ENCODE measurements at places on chromosomes 11 and 22.

DNA sequence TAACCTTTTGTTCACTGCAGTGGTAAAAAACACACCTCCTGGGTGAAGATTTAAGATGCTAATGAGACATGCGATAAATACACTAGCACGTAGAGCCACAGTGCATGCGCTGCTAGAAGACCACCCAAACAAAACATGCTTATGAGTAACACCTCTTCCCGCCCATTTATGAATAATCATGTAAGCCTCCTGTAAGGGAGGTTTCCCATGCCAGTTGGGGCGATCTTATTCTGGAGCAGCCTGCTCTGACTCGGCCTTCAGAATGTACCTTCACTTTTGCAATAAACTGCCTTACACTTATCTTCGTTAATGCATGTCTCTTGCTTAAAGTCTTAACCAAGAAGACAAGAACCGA lies 18.1 kb upstream of the SCARF2 start:
- DNase-seq, result no peak

- DNase-seq, result no peak
These were observed 38.2 kb downstream of the TRIOBP start for GRCh38 chr22:37734964-37735451.

- DNase-seq, result no peak
These were observed 16.0 kb downstream of the SLC43A1 start for GRCh38 chr11:57499413-57499982.

DNA sequence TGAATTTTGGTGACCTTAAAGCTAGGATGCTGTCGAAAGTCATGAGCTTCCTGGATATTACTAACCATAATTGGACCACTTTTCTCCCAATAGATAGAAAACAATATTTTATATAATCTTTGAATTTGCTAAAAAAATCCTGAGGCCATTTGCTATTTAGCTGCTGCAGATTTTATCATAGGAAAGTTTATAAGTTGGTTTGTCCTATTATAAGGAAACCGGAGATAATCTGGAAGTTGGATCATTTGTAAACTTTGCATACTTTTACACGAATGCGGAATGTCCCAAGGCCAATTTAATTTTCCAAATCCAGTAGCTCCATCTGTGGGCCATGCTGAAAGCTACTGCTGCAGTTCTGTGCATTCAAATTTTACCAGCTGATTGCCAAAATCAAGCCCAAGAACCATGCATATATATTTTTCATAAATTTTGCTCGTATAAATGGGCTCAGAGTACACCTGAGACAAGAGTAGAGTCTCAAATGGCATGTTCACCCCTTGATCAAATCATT lies 378.3 kb downstream of the FAM181B start:
- no peak for DNase-seq

GRCh38 chr22:20588092-20588842 lies 80.9 kb downstream of the MED15 start:
- no peak for DNase-seq

GRCh38 chr11:85530634-85531033 lies 96.5 kb downstream of the DLG2 start:
- no peak for DNase-seq

DNA sequence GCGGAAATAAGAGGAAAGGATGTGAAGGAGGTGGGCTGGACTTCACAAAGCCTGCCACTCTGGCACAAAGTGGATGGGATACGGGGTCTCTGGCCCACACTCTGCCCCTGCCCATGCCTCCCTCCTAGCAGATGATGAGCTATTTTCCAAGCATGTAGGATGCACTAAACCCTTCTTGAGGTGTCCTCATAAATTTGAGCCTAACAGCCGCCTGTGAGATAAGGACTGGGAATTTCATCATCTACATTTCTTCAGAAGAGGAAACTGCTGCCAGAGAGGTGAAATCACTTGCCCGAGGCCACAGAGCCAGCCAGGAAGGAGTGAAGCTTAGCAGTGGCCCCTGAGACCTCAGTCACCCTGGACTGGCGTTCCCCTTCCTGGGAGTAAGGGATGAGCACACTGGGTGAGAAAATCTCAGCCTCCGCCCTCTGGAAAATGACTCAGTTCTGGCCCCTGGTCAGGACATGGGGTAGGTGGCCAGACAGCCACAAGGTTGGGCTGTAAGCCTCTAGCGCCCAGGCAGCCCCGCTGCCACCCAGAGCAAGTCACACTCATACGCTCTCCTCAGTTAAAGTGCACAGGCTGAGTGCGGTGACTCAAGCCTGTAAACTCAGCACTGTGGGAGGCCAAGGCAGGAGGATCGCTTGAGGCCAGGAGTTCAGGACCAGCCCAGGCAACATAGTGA lies 27.9 kb downstream of the MB start:
- DNase-seq, result no peak

- no peak for DNase-seq
These were observed 105.2 kb downstream of the WNT7B start for GRCh38 chr22:45871721-45872120.

Measured in stimulated activated CD4-positive, alpha-beta T cell treated with anti-CD3 and anti-CD28 coated beads, Interleukin-1b, Interleukin-23, amount 100 ng/mL, for 24 hours (primary cell).